ENCODE measurements at places on chromosomes 6 and 20.
A peak's percentile ranks its signal among the peaks of the same experiment; 100 is the strongest.

DNA sequence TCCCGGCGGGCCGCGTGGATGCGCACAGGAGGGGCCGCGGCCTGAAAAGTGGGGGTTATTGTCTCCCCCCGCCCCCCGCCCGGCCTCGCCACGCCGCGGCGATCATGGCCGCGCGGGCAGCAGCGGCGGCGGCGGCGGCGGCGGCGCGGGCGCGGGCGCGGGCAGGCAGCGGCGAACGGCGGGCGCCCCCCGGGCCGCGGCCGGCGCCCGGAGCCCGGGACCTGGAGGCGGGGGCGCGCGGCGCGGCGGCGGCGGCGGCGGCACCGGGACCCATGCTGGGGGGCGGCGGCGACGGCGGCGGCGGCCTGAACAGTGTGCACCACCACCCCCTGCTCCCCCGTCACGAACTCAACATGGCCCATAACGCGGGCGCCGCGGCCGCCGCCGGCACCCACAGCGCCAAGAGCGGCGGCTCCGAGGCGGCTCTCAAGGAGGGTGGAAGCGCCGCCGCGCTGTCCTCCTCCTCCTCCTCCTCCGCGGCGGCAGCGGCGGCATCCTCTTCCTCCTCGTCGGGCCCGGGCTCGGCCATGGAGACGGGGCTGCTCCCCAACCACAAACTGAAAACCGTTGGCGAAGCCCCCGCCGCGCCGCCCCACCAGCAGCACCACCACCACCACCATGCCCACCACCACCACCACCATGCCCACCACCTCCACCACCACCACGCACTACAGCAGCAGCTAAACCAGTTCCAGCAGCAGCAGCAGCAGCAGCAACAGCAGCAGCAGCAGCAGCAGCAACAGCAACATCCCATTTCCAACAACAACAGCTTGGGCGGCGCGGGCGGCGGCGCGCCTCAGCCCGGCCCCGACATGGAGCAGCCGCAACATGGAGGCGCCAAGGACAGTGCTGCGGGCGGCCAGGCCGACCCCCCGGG lies 637 bp downstream of the ARID1B start:
- DNase-seq, result peak; percentile 71

GRCh38 chr6:139508023-139508422 lies 133.6 kb upstream of the CITED2 start:
- no peak for DNase-seq

DNA sequence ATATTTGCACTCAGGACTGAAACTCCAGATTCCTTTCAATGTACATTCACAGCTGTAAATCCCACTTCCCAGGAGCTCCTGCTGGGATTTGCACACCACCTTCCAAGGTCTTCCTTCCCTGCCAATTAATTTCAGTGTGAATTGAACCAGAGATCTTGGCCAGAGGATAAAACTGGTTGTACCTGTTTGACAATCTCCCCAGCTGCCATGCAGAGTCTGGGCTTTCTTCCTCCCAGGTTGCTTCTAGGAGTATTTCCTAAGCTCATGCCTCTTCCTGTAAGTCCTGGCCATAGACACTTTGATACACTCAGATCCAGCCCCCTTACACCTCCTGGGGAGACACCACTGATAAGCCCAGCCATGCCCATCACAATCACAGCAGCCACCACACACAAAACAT lies 15.6 kb downstream of the MAFB start:
- no peak for DNase-seq

DNA sequence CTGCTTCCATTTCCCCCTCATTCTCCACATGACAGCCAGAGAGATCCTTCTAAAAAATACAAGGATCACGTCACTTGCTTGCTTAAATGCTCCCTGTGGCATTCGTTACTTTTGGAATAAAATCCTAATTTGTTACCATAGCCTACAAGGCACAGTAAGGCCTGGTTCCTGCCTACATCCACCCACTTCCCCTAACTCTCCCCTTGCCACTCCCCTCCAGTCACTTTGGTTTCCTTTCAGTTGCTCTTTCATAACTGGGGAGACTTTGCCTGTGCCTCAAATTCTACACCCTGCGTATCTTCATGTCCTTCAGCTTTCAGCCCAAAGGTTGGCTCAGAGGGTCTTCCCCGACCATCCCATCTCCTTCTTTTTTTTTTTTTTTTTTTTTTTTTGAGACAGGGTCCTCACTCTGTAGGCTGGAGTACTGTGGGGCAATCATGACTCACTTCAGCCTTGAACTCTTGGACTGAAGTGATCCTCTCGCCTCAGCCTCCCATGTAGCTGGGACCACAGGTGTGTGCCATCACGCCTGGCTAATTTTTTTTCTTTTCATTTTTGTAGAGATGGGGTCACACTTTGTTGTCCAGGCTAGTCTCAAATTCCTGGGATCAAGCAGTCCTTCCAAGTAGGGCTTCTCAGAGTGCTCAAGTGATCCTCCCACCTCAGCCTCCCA lies 12.5 kb downstream of the ID1 start:
- DNase-seq, result no peak

GRCh38 chr6:7933794-7934193 lies 23.2 kb upstream of the TXNDC5 start:
- DNase-seq, result no peak

DNA sequence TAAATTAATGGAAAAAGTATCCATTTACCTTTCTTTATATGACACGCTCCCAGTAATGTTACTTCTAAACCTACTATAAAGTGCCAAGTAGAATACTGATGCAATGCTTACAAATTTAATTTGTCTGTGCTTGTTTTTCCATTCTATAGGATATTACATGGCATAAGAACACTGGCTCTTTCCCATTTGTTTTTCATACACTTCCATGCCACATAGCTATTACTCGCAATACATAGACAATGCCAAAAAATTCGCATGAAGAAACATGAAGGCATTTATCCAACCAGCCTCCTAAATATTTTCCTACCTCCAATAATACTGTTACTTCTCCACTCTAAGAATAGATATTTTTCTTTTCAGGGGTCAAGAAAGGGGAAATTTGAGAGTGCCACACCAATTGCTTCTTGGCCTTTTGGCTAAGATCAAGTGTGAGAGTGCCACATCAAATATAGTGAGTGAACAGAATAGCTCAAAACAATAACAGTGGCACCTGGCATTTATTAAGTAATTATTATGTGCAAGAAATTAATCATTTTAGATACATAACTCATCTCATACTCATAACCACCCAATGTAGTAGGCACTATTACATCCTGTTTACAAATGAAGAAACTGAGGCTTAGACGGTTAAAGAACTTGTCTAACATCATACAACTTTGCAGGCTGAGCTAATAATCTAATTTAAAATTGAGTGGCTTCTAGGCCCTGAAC lies 845 bp upstream of the DST start:
- no peak for DNase-seq

- no peak for DNase-seq
These were observed 28.6 kb downstream of the CEP43 start for GRCh38 chr6:167027772-167028171.

- no peak for DNase-seq
These were observed 128.2 kb upstream of the SIM1 start for GRCh38 chr6:100592929-100593328.
